ENCODE measurements at places on chromosomes 2 and 18.

DNA sequence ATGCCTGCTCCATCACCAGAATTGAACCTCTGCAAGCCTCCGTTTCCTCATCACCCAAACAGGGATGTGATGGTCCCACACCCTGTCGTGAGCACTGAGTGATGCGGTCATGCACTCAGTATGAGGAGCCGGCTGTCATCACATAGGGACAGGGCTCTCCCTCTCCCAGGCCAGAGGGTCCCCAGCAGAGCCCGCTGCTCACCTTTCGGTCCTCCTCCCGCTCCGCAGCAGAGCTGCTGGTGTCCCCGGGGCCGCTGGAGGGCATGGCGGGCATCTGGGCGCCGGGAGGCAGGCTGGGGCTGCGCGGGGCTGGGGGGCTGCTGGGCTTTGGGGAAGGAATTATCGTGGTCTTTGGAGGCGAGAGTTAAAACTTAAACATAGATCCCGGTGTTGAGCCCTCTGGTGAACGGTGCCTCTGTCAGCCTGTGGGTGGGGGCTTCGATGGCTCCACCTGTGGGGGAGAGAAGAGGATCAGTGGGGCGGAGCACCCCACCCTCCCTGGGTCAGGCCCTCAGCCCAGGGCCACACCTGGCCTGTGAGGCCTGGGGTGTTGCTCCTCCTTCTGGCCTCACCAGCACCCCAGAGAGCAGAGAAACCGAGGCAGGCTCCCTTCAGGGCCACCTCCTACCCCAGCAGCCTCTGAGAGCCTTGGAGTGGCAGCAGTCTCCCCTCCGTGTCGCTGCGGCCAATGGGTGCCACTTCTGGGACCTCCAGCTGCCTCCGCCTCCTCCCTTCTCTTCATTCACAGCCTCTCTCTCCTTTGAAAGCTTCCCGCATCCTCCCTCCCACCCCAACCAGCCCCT lies 27.8 kb downstream of the DNMT3A start:
- no peak for DNase-seq

GRCh38 chr2:71925268-71926088 lies 222.2 kb downstream of the CYP26B1 start:
- no peak for DNase-seq

GRCh38 chr2:136173126-136173525 lies 55.2 kb upstream of the CXCR4 start:
- DNase-seq = no peak

GRCh38 chr2:26727641-26728561 lies 35.4 kb downstream of the KCNK3 start:
- DNase-seq = no peak

DNA sequence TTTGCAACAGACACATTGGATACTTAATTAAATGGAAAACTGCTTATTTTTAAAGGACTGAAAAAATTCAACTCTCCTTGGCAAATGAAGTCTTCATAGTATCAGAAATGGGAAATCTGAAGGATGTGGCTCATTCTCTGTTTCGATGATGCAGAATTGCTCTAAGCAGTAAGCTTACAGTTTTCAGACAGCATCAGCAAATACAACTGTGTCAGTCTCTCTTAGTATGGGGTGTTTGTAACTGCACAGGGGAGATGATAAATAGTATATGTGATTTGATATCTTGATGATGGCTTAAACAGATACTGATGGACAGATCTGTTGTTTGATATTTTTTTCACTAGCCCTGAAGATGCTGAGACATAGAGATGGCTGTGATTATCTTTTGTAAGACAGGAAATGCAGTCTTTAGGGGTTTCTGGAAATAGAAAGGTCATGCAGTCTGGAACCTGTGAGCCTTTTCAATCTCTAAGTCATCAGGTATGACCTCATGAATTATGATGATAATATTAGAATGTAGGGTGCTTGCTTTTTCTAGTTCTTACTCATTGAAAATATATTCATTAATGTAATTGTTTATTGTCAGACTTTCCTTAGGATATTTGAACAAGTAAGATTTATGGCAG lies 84.2 kb downstream of the SLC4A10 start:
- no peak for DNase-seq

DNA sequence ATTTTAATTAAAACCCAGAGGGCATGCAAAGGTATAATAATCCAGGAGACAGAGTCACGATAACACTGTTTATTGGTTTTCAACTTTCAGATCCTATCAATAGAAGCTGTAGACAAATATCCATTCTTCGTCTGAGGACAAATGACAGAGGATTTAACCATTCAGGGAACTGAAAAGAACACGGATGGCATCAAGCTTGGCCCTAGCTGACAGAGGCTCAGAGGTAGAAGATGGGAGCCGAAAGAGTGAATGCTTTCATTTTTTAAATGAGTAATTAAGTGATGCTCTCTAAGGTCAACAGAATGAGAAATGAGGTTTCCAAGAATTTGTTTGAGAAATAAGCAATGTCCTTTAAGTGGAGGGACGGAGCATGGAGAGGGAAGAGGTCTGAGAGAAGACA lies 62.1 kb downstream of the BCL2 start:
- DNase-seq = no peak

DNA sequence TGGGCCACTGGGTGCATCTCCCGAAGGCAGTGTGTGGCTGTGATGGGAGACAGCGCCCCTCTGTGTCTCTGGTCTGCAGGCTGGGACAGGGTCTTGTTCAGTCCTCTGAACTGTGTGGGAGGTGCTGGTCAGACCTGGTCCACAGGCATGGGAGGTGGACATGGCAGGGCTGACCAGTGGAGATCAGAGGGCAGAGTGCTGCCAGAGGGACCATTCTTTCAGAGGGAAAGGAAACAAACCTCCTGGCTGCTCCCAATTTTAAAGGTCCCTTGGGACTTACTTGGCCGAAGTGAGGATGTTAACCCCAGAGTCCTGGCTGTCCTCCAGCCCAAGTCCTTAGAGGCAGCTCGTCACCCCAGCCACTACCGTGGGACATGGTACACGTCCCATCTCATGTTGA lies 4.0 kb downstream of the CAPN13 start:
- no peak for DNase-seq

GRCh38 chr2:148643998-148644882 lies at the start of gene EPC2:
Gene EPC2, plus strand, starts transcription at chr2:148644751. Its CDS starts 267 bp downstream, at chr2:148645018.
- peak; percentile 52 for DNase-seq

DNA sequence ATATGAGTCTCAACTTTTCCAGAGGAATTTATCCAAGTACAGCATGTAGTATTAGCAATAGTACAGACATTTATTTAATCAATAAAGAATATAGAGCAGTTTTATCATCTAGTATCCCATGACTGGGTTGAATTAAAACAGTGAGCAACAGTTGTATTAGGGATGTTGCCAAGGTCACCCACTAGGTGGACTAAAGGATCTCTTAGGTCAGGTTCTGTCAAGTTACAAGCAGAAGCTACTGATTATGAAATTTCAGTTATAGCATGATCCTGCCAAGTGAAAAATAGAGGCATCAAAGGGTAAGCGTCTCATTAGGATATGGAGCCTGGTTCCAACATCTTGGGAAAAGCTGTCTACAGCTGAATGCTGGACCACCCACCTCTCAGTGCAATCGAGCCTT lies 52.1 kb upstream of the LAPTM4A start:
- DNase-seq = no peak

- no peak for DNase-seq
These were observed 92.7 kb upstream of the PARD3B start for GRCh38 chr2:204452464-204453023.

DNA sequence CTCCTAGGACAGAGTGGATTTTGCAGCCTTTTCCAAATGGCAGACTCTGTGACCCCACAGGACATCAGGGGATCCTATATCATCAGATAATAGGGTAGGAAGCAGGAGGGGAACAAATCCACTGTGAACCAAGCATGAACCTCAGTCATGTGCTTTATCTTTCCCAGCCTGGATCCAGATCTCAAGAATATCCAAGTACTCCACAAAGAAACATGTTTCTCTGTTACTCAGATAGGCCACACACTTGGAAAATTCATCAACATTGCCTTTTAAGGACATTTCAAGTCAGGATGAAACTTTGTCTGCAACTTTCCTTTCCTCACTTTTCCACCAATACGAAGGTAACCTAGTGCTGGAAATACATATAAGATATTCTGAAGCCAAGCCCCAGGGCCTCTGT lies 85.8 kb downstream of the RDH14 start:
- no peak for DNase-seq

DNA sequence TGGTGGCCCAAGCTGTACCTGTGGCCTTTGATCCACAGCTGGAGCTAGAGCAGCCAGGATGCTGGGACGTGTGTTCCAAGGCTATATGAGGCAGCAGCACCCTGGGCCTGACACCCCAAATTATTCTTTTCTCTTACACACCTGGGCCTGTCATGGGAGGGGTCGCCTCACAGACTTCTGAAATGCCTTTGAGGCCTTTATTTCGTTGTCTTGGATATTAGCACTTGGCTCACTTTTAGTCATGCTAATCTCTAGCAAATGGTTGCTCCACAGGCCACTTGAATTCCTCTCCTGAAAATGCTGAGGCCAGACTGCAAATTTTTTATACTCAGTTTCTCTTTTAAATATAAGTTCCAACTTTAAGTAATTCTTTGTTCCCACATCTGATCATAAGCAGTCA lies 22.0 kb upstream of the IL1R2 start:
- DNase-seq = no peak

DNA sequence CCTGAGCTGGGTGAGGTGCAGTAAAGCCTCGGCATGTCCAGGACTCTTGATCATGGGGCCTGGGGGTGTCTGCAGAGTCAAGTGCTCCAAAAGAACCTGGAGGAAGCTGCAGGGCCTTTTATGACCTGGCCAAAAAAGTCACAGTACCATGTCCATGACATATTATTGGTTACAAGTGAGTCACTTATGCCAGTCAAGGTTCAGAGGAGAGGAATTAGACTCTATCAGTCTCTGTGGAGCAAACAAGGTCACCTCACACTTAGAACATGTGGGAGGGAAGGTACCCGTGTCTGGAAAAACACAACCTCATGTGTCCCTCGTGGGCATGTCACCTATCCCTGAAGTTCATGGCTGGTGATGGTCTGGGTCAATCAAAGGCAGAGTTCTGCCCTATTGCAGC lies 465.7 kb downstream of the FBXO15 start:
- DNase-seq = no peak

DNA sequence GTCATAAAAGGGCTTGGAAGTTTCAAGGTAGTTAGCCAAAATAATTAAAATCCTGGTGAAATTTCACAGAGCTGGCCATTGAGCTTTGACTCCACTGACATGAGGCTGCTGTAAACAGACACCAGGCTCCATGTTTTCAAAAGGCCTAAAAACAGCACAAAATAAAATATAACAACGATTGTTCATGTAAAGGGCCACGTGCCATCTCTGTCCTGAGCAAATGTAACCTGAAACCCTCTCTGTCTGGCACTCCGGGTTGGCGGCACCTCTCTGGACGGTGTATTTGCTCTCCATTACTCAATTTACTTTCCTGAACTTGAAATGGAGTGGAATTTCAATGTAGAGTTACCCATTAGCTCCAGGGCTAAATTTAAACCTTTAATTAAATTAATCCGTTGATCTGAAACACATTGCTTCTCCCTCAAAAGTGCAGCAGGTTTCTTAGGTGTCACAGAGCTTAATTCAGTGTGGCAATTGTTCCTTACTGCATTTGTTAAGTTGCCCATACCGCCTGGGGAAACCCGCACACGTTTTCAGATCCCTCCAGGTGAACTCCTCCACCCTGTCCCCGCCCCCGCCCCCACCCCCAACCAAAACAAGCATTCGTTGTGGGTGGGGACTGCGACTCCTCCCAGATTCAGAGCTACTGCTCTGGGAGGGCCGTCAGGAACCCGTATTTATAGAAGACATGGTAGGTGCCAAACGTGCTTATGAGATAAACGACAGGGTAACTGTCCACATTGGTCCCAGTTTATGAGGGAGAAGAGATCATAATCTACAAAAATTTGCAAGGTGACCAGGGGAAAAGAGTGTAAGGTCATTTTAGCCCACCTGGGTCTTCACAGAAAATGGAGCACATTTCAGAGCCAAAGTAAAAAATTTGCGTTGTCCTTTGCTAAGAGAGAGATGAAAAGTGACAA lies 1.2 kb upstream of the CABLES1 start:
- DNase-seq = no peak

DNA sequence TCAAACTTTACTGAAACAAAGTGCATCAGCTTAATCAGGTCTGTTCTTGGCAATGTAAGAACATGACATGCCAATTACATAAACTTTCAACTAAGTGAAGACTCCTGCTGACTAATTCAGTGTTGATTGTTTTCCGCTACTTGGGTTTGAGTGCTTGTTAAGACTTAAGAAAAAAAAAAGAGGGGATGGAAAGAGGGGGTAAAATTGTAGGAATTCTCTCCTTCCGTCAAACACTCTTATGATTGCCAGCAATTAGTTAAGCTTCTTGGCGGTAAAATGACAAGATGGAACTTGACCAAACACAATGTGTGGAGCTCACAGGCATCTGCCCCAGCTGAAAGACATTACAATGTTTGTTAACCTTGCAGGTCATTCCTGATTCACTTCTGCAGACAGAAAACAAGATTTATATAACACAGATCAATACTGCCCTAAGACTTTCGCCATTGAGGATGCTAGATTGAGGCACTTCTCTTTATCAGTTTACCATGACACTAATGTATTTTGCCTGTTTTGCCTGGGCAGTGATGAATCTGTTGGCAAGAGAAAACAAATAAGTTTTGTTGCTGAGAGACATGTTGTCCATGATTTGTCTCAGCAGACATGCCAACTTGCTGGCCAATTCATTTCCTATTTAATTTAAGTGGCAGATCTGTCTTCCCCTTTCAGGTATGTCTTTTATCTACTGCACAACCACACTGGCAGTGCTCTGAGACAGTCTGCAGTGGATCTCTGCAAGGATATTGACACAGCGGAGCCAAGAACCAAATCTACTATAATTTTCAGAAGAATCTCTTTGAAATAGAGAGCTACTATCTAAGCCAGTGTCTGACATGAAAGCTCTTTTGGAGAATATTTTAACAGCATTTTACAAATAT lies 410.0 kb upstream of the KCNH7 start:
- DNase-seq = no peak

DNA sequence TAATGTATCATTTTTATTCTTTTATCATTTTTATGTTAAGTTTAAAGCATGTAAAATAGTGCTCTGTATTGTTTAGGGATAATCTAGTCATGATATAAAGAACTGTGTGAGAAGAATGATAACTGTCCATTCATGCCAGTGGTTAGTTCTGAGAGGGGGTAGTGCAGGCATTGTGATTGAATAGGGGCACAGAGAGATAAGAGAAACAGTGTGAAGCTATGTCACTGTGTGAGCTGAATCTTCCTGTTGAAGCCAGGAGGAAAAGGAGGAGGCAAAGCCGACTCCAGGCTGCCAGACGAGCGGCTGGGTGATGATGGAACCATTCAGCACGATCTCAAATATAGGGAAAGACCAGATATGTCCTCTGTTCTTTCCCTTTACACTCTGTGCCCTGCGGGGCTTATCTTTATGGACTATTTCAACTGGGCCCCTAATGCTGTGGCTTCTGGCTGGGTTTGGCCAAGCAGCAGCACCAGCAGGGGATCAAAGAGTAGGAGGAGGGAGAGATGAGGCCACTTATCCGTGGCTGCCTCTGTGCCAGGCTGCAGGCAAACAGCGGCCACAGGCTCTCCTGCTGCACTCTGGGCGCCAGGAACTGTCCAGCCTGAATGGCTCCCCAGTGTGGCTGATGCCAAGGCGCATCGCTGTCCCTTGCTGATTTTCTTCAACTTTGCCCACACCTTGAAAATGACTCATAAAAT lies 128.0 kb downstream of the SPP2 start:
- DNase-seq = no peak

GRCh38 chr2:222424729-222425671 lies 657 bp downstream of the SGPP2 start:
- DNase-seq = no peak

- DNase-seq = no peak
These were observed 10.6 kb upstream of the IHH start for GRCh38 chr2:219071131-219071816.

All from cerebellar nuclear complex (tissue), 1 donor.